Hematopoietic multipotent progenitor cell treated with erythropoietin and hydrocortisone succinate and interleukin-3 and kit ligand, for 15 days (in vitro differentiated cells): ENCODE measurements at places on chromosomes 12 and 14.

DNA sequence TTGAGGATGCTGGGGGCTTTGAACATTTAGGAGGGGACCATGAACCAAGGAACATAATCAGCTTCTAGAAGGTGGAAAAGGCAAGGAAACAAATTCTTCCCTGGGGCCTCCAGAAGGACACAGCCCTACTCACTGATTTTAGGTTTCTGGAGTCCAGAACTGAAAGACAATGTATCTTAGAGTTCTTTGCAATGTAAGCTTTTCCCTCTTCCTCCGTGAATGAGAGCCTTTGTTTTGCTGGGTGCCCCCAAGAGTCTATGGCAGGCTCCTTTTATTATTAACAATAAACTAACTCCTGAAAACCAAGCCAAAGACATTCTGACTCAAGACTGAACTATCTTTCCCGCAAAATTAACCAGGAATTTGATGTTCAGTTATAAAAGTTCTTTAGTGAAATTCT, 204.1 kb downstream of the STXBP6 start:
- DNase-seq, result no peak

DNA sequence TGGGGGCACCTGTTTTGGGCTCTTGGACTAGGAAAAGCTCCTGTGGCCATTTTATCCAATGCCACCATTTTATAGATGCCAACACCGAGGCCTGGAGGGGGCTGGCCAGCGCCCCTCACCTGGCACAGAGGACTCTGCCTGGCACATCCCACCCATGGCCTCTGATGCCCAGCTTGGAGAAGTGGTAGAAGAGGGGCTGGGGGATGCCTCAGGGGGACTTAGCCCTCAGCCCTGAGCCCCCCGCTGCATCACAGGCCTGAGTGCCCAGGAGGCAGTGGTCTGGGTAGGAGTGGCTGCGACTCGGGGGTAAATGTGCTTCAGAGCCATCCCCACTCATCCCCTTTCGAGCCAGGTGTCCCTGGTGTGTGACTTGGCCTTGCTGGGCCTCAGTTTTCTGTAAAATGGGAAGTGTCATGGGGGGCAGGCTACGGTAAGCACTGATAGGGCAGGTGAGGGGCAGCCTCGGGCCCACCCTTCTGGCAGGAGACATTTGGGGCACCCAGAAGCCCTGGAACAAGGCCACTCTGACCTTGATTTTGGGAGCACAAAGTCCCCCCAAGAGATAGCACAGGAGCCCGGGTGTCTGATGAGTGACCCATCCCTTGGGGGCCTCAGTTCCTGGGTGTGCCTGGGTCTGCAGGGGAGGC, 22.5 kb downstream of the SH2B3 start:
- no peak for DNase-seq

DNA sequence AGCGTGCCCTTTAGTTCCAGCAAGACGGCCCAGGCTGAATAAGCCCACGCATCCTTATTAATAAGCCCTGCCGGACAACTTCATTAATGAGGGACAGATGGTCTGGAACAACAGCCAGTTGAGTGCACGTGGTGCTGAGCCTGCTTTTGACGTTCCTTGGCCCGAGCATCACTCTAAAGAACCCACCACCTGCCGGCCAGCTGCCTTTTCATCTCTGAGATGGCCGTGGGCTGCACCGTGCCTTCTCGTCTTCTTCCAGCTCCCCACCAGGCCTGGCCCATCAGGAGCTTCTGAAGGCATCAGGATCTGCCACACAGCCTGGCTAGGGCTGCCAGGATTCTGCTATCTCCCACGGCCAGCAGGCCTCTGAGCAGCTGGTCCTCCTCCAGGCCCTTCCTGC, 80.0 kb downstream of the AACS start:
- no peak for DNase-seq

DNA sequence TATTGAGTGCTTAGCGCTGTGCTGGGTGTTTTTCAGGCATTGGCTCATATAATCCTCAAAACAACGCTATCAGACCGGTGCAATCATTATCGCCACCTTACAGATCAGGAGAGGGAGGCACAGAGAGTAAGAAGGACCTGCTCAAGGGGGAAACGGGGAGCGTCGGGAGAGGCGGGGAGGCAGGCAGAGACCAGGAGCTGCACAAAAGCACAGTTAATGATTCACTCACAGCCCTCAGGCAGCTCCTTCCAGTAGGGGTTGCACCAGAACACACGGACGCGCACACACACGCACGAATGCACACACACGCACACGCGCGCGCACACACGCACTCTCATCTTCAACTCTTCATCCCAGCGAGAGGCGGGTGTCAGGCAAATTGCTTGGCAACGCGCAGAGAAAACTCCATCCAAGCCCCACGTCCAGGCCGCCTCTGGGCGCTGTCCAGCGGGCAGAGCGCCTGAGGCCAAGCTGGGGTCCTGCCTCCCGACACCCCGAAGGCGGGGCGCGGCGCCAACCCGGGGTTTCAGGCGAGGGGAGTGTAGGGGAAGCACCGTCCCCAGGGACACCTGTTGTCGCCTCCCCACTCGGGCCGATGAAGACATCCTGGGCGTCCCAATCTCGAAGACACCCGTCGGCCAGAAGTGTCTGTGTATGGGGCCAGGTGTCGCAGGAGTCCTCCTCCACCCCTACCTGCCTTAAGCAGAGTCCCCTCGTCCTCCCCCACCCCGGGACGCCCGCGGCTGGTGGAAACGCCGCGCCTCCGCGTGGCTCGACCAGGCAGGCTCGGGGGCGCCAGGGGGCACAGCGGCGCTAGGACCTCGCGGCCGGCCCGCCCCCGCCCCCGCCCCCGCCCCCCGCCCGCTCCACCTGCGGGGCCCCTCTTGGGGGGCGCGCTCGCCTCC, 35.5 kb upstream of the STON2 start:
- DNase-seq, result peak; percentile 27

DNA sequence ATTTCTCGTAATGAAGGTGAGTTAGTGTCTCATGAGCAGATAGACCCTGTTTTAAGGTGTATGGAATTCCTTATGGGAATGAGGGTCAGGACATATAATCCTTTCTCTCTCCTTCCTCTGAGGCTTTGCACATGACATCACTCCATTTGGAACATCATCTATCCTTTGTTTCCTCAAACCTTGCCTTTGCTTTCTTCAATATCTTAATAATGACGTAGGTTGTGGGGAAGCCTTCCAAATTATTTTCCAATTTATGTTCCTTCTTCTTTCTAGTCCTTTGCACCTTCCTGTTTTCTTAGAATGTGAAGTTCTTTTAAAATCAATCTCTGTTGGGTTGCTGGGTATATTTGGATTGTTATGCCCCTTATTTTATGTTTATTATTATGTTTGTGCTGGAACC, 502.9 kb upstream of the STXBP6 start:
- DNase-seq, result no peak

GRCh38 chr14:39491134-39491571, 58.9 kb upstream of the FBXO33 start:
- peak; percentile 36 for DNase-seq

- DNase-seq, result no peak
These were observed 46.3 kb upstream of the FLRT2 start for GRCh38 chr14:85483652-85484051.

- DNase-seq, result no peak
These were observed 18.1 kb upstream of the IGF1 start for GRCh38 chr12:102498471-102498870.

- peak; percentile 61 for DNase-seq
These were observed 41.9 kb upstream of the FKBP4 start for GRCh38 chr12:2752676-2753371.

- DNase-seq, result no peak
These were observed 244.0 kb upstream of the FKBP4 start for GRCh38 chr12:2550561-2551411.

- DNase-seq, result no peak
These were observed 18.9 kb upstream of the CFL2 start for GRCh38 chr14:34733245-34733644.

- DNase-seq, result no peak
These were observed 1258.0 kb downstream of the FSCB start for GRCh38 chr14:43249116-43249515.

DNA sequence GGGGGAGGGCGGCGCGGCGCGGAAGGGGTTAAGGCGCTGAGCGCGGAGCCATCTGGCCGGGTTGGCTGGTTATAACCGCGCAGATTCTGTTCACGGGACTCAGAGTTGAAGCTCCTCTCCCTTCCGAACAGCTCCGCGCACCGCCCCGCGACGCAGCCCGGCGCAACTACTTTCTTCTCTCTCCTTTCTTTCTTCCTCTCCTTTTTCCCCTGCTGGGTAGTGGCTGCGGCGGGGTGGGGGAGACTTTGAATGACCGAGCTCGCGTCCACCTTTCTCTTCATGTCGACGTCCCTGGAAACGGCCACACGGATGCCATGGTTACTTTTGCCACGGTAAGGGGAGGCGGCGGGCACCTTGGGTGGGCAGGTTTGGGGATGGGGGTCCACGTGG, at the start of gene NTF3:
Gene NTF3 (plus strand): TSS at position 98 of the 390 bp plus-strand sequence. CDS start 217 bp downstream, at position 315.
- DNase-seq, result no peak

DNA sequence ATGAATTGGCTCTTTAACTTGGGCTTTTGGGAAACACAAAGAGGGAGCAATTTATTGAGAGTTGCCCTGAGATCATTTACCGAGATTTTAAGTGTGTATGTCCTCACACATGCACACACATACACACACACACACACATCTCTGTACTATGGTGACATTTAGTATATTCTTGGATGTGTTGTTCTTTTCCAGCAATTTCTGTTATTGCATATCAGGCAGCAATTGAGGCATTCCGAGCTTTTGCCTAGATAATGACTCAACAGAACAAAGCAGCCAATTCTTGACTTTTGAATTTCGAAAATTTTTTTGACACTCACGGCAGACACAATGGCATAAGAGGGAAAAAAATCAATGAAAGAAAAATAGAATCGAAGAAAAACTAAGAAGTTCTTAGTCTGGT, 248.5 kb downstream of the DUSP6 start:
- no peak for DNase-seq

DNA sequence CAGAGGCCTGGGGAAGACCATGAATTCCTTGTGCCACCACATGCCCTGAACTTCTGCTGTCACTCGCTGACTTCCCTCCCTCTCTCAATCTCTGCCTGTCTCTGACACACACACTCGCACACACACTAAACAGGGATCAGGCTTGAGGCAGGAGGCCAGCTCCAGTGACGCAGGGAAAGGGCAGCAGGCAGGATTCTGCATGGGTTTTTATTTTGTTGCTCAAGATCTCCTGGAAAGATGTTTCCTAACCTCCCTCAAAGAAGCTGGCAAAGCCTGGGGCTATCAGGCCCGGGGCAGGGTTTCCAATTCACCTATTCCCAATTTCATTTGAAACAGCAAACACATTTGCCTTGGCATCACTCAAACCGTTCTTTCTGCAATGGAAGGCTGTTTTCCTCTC, 27.7 kb upstream of the PEX5 start:
- no peak for DNase-seq

DNA sequence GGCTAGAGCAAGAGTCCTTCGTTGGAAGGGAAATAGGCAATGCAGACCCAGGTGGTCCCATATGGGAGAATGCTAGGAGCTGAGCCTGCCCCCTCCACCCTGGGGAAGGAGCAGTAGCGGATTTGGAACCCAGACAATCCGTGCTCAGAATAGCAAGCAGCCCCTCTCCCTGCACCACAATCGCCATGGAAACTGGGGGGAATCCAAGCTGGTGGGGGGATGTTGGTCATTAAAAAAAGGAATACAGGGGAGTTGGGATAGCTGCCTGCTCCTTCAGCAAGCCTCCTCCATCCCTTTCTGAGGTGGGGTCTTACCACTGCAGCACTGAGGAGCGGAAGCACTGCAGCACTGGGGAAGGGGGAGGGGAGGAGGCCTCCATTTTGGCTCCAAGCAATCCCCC, 2.9 kb downstream of the RND1 start:
- no peak for DNase-seq

DNA sequence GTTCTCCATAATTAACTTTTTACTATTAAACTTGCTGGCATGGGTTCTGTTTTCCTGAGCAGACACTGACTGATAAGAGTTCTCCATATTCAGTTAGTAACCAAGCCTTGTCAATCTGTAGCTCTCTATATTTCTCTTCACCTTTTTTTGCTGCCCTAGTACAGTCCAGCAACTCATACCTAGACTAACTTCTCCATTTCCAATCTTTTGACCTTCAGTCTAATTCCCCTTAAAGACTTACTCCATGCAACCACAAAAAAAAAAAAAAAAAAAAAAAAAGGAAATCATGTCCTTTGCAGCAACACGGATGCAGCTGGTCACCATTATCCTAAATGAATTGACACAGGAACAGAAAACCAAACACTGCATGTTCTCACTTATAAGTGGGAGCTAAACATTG, 125.7 kb upstream of the KRAS start:
- DNase-seq, result no peak

- DNase-seq, result no peak
These were observed 115.9 kb downstream of the FGD4 start for GRCh38 chr12:32515137-32515873.

DNA sequence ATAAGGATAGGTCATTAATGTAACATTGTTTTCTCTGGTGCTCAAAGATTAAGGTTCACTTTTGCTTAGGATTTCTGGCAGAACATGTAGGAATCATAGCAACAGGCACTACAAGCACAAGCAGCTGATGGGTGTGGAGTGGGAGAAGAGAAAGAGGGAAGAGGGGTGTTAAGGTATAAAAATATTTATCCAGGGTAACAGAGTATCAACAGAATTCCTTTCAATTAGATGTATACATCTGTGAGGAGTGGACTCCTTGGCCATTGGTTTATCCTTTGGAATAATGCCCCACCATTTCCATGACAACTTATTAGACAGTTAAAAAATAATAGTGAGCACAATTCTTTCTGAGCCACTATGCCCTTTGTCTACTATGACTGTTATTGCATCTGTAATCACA, 388.3 kb upstream of the DDHD1 start:
- no peak for DNase-seq

- DNase-seq, result peak; percentile 17
These were observed 778 bp downstream of the SLC8B1 start for GRCh38 chr12:113333877-113334785.

GRCh38 chr14:103123634-103124500, 606 bp downstream of the TNFAIP2 start:
- no peak for DNase-seq

DNA sequence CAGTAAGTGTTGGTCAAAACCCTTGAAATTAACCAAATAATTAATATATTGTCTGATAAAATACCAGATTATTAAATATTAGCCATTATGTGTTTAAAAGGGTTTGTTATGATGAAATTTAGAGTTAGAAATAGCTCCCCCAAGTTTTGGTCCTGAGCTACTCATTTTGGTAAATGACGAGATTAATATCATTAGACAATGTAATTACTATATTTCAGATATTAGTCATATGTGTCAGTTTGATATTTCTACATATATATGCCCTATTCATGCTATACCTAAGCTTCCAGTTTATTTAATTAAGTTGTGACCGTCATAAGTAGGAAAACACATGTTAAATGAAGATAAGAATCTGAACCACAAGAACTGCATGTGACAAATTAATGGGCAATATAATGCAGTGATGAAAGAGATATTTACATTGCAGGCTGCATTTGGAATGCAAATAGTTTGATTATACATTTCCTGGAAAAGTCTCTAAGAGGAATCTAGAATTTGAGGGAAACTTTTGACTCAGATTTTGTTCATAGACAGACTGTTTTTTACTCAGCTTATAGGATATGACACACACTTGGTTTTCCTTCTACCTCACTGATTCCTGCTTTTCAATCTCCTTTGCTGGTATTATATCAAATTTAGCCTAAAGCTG, 70.5 kb downstream of the TBC1D30 start:
- DNase-seq, result no peak

- DNase-seq, result peak; percentile 63
These were observed 44.7 kb downstream of the PALS1 start for GRCh38 chr14:67285876-67286452.
